ENCODE measurements at places on chromosomes 3 and 15.

DNA sequence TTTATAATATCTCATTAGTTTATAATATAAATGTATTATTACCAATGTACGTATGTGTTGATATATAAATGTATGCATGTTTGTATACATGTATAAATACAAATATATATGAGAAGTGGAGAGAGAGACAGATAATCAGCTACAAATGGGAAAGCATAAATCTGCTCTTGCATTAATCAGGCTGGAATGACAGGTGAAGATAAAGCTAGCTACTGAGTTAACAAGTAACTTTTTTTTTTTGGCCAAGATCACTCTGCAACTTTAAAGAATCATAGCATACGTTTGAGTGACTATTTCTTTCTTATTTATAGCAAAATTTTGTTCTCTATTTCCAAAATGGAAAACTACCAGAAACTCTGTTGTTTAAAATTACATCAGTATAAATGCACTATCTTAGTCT lies 422.8 kb downstream of the SI start:
- no peak for DNase-seq

DNA sequence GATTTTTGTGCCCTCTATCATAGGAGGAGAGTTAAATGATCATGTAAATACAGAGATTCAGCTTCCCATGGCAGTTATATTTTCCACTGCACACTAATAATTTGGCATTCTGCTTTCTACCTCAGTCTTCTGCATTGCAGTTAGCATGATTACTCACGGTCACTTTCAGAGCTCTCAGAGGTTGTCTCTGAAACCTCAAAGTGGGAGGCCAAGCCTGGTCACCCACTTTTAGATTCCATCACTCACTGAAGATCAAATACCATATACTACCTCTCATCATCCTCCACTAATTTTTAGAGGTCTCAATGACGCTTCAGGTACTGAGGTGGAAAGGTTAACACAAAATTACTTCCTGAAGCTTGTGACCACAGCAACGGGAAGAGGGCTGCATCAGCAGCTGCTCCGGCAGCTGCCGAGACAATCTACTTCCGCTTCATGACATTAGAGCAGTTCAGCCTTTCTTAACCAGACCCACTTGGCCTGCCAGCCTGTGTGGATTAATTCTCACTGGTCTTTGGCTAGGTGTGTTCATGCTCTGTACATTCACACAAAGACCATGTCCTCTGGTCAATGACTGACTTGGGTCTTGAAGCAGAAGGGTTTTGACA lies 416.4 kb upstream of the PDZRN3 start:
- DNase-seq: no peak

DNA sequence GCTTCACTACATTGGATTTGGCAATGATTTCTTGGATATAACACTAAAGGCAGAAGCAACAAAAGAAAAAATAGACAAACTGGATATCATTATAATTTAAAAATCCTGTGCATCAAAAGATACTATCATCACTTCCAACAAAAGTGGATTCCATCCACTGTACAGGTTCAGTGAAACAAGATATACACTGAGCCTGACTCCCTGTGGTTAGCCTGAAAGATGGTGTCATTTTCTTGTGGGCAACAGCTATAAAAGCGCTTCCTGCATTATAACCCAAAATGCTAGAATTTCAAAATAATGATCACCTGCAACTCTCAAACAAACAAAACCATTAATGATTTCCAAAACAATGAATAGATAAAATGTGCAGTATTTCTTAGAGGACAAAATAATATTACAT lies 39.6 kb upstream of the TBC1D23 start:
- no peak for DNase-seq

- DNase-seq: no peak
Observed at GRCh38 chr3:168197162-168197561, 101.4 kb upstream of the GOLIM4 start.

DNA sequence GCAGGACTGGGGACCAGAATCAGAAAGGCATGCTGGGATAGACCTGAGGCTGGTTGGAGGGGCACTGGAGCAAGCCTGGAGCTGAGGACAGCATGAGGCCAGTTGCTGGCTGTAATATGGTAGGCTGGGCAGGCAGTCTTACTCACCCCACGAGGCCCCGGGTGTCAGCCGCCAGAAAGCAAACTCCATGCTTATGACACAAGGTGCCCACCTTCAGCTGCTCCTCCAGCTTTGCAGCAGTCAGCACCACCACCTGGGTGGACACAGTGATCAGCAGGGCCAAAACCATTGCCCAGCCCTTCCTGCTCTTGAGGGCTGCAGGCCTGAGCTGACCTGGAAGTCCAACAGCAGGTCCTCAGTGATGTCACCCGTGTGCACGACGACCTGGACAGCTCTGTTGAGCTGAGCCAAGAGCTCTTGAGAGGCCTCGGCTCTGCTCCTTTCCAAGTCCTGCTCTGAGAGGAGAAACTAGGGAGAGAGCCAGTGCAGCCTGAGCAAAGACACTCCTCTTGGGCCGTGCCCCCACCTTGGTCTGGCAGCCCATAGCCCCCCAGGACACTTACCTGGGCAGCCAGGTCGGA lies 747 bp downstream of the UBA7 start:
- no peak for DNase-seq

DNA sequence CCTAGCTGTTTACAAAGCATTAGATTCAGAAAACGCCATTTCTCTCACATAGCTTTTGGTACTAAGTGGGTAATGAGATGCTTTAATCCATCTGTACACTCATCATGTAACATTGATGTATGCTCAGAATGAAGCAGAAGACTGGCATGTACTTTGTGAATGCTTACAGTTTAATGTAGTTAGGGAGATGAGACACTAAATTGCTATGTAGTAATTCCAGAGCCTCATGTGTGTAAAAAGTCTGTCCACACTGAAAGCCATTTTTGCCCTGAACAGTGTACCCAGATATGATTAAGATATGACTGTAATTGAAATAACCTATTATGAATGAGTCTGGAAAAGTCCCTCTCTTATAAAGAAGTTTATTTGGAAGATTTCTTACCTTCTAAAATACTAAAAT lies 66.5 kb downstream of the ARMC8 start:
- DNase-seq: no peak

DNA sequence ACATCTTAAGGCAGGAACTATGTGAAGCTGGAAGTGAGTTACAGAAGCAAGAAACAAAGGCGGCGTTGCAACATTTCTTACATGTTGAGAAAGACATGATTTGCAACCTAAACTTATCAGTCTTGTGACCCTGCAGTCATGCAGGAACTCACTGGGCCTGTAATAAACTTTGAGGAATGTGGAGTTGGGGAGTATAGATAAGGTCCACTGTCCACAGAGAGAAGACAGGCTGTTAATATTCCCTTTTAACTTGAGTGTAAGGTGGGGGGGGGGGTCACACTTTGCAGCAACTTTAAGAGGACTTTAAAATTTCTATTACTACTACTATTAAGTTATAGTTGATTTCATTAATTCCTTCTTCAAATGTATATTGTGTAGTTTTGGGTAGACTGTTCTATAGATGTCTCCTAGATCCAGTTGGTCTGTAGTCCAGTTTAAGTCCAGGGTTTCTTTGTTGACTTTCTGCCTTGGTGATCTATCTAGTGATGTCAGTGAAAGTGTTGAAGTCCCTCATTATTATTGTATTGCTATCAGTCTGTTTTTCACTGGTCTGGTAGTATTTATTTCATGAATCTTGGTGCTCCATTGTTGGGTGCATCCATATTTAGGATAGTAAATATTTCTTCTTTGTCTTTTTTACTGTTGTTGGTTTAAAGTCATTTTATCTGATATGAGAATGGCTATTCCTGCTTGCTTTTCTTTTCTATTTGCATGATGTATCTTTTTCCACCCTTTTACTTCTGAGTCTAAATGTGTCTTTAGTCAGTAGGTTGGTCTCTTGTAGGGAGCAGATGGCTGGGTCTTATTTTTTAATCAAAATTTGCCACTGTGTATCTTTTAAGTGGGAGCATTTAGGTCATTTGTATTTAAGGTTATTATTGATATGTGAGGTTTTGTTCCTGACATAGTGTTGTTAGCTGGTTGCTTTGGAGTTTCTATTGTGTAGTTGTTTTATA lies 15.6 kb upstream of the FAM98B start:
- DNase-seq: no peak

DNA sequence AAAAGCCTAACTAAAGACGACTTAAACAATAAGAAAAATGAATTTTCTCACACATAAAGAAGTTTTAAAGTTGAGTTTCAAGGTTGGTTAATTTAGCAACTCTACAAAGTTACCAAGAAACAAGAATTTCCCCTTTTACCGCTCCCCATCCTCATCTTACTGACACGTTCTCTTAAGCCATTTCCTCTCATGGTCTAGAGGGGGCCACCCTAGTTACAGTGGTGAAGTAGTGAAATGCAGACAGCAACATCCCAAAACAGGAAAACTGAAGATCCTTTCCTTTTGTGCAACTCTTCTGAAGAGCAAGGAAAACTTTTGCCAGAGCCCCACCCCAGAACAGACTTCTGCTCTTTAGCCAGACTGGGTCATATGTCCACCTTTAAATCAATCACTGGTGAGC lies 17.3 kb upstream of the SOX14 start:
- no peak for DNase-seq

- no peak for DNase-seq
Observed at GRCh38 chr3:188229177-188229576, 75.2 kb downstream of the LPP start.

DNA sequence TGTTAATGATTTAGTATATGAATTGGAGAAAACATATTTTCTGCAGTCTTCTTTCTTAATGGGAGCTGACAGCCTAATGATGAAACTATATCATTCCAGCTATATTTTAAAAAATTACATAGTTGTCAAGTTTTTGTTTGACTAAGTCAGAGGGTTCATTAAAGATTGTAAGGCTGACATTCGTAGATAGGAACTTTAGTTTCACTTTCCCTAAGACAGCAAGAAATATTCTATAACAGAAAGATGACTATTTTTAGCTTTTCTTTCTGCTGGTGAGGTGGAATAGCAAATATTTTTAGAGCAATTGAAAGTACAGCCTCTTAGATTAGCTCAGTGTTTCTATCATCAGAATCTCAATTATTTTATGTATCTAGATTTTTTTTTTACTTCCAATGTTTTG lies 60.2 kb downstream of the PIAS1 start:
- DNase-seq: no peak

- DNase-seq: no peak
Observed at GRCh38 chr3:168157099-168157700, 61.5 kb upstream of the GOLIM4 start.

- DNase-seq: no peak
Observed at GRCh38 chr15:51731549-51732267, 5.7 kb downstream of the LYSMD2 start.

All from left kidney (tissue), 8 donors.